ENCODE measurements at places on chromosomes 4 and X.

DNA sequence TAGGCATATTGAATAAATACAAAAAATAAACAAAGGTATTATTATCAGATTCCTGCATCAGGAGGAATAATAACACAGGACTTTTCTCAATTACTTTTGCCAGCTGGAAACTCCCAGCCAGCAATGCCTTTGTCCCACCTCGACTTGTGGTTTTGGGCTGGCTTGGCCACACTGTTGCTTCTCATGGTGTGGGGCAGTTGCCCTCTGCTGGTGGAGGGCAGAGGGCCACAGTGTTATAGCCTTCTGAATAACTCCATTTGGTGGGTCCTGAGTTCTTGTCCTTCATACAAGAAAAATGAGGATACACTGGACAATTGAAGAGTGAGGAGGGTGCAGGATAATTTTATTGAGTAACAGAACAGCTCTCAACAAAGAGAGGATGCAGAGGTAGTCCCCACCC, 1206.0 kb upstream of the ADGRL3 start:
- DNase-seq, result no peak

DNA sequence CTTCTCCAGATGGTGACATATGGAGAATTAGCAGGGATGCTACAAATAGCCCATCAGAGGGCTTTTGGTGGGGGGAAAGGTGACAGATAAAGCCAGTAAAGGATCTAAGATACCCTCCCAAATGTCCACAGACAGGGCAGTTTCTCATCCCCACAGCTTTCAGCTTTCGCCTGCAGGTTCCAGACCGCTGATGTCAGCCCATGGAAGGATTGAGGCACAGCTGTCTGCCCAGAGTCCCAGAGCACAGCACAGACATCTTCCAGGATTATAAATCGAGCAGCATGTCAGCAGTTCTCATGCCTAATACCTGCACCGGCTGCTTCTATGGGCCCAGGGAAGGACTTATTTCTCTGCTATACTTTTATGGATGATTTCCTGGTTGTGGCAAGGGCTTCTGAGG, 96.7 kb upstream of the MXRA5 start:
- DNase-seq, result no peak

- no peak for DNase-seq
These were observed 1047.7 kb downstream of the STIM2 start for GRCh38 chr4:27908356-27908755.

DNA sequence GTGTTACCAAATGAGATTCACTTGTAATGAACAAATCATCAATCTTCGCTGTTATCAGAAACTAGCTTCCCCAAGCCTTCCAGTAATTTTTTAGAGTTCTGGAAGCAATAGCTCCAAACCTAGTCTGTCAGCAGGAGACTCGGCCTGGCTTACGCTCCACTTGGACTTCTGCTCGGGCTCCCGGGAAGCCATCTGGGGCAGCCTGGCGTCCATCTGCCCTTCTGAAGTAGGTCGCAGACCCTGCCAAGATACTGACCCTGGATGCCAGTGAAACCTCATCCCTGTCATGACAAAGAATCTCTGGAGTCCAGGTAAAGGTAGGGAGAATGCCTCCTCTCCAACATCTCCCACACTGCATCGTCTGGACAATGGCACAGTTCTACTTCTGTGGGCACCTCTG, 493.8 kb upstream of the ZFP42 start:
- DNase-seq, result no peak

DNA sequence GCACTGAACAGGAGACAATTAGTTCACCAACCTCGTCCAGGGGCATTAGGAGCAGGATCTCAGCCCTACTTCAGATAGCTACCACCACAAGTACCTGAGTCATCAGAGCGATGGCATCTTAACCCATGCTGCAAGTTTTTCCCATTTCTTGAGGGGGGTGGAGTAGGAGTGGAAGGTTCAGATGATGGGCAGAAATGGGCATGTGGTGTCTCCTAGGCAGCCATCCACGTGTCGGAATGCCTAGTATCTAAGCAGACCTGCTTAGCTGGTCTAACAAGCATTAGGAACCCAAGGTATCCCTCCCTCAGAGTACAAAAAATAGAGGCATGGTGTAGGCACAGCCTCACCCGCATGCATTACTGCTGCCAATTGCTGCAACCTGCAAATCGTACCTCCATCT, 159.1 kb upstream of the DGKK start:
- DNase-seq, result no peak

DNA sequence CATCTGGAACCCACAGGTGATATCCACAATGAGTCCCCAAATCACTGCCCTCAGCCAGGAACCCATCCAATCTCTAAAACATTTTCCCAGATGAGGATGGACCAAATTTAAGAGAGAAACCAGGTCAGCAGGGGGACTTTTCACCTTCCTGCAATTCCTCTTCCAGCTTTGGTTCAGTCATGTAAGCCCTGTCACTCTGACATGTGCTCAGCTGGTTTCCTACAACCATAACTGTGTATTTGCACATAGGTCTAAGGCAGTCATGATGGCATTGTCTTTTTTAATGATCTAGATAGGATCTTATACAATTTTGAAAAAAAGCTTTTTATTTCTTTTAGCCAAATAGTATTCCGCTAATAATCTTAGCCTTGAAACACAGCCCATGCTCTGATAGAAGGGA, 6.5 kb downstream of the CXXC4 start:
- DNase-seq, result no peak

DNA sequence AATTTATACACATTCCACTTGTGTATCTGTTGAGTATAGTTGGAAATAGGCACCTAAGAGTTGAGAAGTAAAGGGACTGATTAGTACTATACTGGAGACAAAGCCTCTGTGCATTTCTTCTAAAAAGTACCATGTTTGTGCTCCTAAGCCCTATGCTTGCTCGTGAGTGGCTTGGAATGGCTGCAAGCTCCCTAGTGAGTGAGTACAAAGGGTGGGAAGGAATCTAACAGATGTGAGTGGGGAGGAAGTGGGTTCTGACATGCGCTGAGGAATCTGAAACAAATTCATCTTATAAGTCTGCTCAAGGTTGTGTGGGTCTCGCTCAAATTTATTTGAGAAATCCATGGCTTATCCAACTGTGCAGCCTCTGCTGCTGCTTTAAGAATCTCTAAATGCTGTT, 13.3 kb downstream of the SPCS3 start:
- DNase-seq, result no peak

- no peak for DNase-seq
These were observed 66.7 kb upstream of the PJA1 start for GRCh38 chrX:69231903-69232302.

DNA sequence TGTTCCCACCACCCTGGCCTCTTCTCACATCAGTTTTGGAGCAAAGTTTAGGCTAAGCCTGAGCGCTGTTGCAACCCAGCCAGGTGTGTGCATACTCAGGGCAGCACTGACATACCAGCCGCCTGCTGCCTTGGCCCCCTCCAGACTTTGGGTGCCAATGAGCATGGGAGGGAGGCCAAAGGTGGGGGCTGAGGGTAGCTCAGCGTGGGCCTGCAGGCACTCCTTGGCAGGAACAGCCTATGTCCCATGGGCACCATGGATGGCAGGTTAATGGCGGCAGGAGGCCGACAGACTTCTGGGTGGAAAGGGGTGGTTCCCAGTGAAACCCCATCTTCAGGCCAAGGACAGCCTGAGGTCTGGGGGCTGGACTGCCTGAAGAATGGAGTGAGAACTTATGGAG, 462.2 kb downstream of the ADGRL3 start:
- no peak for DNase-seq

DNA sequence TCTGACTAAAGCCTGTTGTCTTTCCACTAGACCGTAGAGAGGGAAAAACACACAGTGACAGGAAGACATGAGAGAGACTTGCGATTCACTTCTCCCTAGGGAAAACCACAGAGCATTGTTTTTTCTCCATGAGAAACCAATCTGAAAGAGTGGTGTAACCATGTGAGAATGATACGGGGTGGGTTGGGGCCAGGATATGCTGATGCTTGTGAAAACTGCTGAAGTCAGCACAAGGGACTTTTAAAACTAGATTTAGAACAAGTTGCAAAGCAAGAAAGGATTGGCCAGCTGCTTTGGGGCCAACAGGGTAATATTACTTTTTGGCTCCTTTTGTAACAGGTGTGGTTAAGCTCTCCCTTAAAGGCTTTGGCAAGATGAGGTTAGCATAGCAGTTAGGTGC, 66.1 kb downstream of the NHSL2 start:
- DNase-seq, result no peak

- no peak for DNase-seq
These were observed 831.2 kb upstream of the PCDH10 start for GRCh38 chr4:132317923-132318322.

DNA sequence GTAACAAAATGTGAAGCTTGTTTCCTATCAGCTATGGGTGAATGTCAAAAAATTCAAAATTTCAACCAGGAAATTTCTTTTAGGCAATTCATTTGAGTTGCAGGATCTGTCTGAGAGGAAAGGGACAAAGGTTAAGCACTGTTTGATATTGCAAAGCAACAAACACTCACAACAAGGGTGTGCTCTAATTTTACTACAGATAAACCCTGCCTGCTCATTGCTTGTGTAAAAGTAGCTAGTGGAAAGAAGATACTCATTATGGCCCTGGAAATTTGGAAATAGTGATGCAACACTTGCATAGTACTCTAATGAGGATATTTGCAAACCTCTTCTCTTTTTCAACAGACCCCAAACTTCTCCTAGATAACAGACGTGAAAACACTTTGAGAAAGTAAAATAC, 27.1 kb downstream of the FAM47E start:
- no peak for DNase-seq

- DNase-seq, result no peak
These were observed 42.9 kb downstream of the USP26 start for GRCh38 chrX:133053861-133054598.

DNA sequence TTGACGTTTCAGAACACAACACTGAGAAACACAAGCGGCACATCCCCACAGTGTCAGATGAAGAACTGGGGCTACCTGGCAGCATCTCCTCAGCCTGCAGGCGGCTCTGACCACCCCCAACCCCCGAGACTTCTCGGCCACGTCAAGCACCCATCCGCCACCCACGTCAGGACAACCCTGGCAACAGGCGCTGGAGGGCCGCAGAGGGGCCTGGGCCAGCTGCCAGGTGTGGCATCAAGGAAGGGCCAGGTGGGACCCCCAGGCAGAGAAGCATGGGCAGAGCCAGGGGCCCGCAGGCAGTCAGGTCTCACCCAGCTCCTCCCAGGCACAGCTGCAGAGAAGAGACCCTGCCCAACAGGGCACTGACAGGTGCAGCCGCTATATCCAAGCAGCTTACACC, 22.3 kb downstream of the GAK start:
- DNase-seq, result no peak

- no peak for DNase-seq
These were observed 109.4 kb downstream of the PDHA2 start for GRCh38 chr4:95949136-95949765.

DNA sequence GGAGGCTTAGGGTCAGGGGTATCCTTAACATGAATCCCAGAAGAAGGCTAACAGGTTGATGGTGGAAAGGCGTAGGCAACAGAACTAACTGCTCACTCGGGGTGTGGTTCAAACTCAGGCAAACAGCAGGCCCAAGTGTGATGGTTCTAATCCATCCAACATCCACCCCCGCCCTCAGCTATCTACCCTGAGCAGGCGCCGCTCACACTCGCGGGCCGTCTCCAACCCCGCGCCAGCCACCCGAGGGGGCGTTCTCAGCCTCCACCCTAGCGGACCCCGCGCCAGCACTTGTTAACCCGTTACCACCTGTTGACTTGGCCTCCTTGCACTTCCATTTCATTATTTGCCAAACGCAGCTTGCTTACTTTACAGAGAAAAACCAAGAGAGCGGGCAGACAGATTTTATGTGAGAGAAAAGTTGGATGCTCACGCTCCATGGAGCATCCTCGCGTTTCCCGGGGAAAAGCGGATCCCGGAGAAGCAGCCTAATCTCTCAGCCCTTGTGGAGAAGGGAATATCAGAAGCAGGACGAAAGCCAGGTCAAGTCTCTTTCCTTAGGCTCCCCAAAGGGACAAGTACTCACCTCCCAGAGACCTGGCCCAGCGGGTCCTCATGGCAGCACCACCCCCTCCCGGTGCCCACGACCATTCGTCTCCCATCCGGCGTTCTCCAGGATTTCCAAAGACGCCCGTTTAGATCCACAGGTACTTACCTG, 773 bp downstream of the SNCA start:
- no peak for DNase-seq

DNA sequence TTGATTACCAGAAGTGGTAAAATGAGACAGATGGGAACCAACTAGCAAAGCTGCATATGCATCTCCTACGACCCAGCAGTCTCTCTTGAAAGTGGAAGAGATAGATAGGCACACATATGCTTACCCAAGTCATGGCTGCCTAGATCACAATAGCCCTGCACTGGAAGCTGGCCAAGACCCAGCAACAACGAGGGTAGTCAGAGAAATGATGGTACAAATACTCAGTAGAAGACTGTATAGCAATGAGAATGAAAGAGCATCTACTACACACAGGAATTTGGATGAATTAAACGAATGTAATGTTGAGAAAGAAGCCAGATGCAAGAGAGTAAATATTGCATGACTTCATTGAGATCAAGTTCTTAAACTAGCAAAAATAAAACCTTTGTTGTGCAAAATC, 100.3 kb upstream of the FAT1 start:
- no peak for DNase-seq

DNA sequence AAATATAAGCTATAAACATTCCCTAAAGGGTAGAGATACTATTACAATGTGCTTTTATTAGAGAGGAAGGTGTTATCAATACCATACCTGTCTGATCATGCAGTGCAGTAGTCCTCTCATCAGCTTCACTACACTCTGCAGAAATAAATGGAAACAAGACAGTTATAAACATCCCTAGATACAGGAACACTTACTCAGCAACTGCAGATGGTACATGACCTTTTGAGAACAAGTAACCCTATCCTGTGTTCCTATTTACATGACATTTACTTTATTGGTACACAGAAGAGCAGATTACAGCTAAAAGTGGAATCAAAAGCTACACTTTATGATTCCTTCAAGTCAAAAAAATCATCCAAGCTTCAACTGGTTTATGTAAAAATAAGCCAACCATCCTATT, 9.0 kb downstream of the PHKA1 start:
- no peak for DNase-seq

DNA sequence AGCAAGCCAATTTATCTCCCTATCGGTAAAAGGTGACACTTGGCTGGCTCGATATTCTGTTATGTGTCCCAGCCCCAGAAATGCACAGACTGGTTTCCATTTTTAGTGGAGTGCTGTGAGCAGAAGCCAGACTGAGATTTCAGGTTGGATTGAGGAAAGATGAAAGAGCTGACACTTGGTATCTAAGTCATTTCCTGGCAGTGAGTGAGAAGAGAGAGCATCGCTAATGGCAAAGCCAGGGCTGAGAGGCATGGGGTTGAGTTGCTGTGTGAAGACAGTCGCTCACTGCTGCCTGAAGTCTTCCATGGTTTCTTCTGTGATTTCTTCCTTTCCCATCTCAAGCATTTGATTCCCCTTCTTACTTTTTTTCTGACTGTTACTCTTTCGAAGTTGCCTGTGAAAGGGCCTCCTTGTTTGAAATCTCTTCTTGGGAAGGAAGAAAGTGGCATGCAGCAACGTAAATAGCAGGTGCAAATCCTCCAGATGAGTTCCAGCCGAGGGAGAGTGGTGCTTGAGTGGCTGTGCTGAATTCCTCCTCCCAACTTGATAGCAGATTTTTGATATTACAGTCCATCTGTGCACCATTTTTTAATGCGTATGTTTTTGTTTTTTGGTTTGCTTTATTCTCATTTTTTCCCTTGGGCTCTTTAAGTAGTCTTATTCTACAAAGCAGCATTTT, 109.2 kb upstream of the LIMCH1 start:
- no peak for DNase-seq
